Stimulated activated CD8-positive, alpha-beta memory T cell treated with anti-CD3 and anti-CD28 coated beads, Interleukin-4, amount 100 ng/mL, for 1 hour (primary cell): ENCODE measurements at places on chromosomes 2 and 18.

GRCh38 chr2:55301277-55301676 is 32.2 kb upstream of the MTIF2 start:
- no peak for DNase-seq

DNA sequence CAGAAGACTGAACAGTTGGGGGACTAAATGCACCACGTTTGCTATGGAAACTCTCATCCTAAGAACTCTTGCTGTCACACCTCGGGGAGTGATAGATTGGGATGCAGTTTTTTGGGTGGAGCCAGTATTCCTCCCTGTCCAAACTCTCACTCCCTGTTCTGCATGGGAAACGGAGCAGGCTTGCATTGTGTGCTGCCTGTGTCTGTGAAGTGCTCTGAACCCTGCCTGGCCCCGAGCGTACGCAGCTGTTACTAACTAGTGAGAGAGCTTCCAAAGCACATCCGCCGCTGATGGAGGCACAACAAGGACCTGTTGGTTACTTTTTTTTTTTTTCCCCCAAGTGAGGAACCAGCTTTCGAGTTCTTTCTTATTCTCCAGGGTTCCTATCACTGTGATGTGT is 195.5 kb downstream of the ANAPC1 start:
- DNase-seq, result no peak

- no peak for DNase-seq
Observed at GRCh38 chr2:73284296-73285158, at the start of gene FBXO41. Gene FBXO41 (minus strand): TSS chr2:73284478. CDS start chr2:73269630, 14,848 bp downstream.

DNA sequence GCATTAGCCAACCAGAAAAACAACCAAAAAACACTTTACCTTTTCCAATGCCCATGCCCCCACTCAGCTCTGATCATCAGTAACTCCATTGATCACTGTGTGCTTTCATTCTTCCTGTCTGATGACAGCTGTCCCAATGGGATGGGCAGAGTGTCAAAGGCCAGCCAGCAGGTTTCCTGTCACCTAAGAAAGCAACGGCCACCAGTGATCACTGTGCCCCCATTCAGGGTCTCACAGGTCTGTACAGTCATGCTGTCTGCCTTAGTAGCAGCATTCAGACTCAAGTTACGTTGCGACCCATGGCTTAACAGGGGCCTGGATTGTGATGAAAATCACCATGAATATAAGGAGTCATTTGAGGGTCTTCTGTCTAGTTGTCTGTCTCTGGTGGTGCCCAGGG is 184.5 kb downstream of the MGAT5 start:
- no peak for DNase-seq

DNA sequence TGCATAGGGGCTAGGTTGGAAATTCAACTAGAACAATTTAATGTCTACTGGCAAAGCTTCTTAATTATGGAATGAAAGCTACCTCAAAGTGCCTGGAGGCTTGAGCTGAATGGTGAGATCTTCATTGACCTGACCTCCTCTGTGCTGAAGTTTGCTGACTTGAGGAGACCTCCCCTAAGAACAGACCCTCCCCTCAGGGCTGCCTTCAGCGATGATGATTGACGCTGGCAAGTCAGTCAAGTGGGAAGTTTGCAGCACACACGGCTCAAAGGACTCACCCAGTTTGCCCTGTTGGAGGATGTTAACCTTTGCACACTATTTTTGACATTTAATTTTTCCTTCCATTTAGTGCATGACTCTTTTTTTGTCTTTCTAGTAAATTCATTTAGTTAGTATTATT is 17.2 kb upstream of the POLE4 start:
- DNase-seq, result no peak

GRCh38 chr2:98280376-98281102 is 65.7 kb upstream of the CNGA3 start:
- DNase-seq, result no peak
